NCI-H187 treated with DMSO at 0.1 percent for 48 hours (cell line): ENCODE measurements at places on chromosomes 1 and 21.

- DNase-seq, result no peak
Observed at GRCh38 chr21:32569261-32570230, 15.8 kb downstream of the TCP10L start.

DNA sequence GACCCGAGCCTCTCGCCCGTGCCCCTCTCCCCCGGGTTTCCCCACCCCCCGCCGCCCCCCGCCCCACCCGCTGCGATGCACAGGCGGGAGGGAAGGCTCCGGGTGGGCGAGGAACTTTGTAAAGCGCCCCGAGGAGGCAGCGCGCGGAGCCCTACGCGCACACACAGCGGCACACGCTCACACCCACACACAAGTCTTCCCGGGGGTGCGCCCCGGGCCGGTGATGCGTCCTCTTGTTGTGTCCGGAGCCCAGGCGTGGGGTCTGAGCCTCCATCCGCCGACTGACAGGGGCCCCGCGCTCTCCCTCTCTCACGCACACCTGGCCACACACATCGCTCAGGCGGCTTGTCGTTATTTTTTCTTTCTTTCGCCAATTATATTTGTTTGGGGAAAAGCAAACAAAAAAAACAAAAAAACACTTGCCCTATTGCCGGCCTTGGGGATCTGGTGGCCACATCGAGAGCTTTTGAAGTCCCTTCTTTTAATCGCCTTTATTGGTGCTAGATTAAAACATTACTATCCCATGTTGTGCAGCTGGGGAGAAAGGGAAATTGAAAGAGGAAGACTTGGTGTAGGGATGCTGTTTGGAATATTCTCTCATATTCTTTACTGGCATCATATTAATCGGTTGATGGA lies 770 bp downstream of the NTNG1 start:
- DNase-seq, result no peak

DNA sequence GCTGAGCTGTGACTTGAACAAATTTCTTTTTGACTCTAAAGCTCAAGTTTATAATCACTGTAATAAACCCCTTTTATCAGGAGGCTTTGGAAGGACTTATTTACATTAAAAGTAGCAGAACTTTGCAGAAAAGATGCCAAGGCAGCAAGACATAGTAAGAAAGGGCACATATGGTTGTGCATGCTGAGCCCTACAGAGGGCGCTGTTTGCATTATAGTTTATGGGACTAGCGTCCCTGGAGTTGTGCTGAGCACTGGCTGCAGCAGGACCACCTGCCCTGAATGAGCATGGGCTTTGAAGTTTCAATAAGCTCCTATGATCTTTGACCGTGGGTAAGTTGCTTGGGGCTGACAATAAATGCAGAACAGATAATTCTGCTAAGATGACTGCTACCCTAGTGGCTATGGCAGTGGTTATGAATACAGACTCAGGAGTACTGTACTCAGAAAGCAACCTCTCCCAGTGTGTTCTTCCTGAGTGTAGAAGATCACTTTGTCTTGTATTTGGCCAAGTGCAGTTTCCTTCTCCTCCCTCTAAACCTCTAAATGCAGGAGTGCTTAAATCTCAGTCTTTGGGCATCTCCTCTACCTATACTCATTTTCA lies 45.4 kb upstream of the USP1 start:
- DNase-seq, result no peak

DNA sequence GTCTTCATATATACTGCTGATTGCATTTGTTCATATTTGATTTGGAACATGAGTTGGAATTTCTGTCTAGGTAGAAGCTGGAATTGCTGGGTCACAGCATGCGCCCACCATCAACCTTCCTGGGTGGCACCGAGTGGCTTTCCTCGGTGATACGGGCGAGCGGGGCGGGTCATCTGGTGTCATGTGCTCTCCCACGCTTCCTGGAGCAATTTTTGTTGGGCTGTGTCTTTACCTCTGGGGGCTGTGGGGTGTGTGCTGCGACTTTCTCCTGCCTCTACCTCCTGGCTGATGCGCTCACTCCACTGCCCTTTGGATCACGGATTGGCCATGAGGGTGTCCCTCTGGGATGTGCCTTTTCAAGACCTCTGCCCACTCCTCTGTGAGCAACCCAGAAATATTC lies 108.7 kb upstream of the COL6A1 start:
- DNase-seq, result no peak

DNA sequence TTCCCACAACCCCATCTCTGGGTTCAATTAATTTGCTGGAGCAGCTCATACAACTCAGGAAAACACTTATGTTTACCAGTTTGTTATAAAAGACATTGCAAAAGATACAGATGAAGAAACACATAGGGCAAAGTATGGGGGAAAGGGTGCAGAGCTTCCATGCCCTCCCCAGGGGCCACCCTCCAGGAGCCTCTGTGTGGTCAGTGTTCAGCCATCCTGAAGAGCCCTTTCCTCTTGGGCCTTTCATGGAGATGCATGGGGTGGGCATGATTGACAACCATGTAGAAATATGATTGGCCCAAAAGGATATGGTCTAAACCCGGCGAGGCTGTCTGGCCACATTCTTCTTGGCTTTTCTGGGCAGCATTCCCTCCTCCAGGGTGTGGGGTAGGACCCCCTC lies 56.8 kb upstream of the PDE9A start:
- DNase-seq, result no peak

DNA sequence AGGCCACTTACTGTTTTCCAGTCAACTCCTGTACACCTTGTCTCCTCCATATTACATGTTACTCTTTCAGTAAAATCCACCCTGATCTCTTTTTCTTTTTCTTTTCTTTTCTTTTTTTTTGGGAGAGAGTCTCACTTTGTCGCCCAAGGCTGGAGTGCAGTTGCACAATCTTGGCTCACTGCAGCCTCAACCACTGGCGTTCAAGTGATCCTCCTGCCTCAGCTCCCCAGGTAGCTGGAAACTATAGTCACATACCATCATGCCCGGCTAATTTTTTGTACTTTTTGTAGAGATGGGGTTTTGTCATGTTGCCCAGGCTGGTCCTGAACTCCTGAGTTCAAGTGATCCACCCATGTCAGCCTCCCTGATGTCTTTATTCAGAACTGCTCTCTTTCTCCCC lies 57.8 kb downstream of the CYYR1 start:
- DNase-seq, result no peak

DNA sequence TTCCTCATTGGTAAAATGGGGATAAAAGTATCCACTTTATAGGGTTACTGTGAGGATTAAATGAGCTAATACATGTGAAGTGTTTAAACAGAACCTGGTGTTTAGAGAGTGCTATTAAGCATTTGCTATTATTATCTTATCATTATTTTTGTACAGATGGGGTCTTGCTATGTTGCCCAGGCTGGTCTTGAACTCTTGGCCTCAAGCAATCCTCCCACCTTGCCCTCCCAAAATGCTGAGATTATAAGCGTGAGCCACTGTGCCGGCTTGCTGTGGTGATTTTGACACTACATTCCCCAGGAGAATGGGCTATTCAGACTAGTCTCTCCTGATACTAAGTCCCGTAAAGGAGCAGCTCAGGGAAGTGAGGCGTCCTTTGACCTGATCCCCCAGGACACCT lies 6.3 kb upstream of the ARHGEF10L start:
- no peak for DNase-seq

- DNase-seq, result no peak
Observed at GRCh38 chr1:231517076-231517475, 11.4 kb upstream of the TSNAX start.

- DNase-seq, result no peak
Observed at GRCh38 chr1:159970932-159971342, 16.9 kb upstream of the SLAMF9 start.

GRCh38 chr1:56535362-56535761 lies 44.0 kb downstream of the PLPP3 start:
- DNase-seq, result no peak

GRCh38 chr1:185581961-185582725 lies 152.0 kb upstream of the HMCN1 start:
- DNase-seq, result no peak

- DNase-seq, result no peak
Observed at GRCh38 chr1:177010211-177010825, 154.2 kb downstream of the ASTN1 start.

DNA sequence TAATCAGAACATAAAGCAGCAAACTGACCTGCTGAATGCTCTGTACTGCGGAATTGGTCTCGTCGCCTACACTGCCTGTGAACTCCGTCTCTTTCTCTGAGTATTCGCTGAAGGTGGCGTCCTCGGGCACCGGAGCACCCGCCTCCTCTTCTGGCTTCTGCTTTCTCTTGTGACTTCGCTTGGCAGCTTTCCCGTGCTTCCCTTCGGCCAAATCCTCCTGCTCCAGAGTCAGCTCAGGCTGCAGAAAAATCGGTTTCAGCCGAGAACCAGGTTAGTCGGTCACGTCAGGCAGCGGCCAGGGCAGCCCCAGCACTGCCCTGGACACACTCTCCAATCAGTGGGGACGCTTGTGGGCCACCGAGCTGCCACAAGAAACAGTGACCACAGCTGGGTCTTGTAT lies 35.8 kb upstream of the RIPK4 start:
- DNase-seq, result no peak

- DNase-seq, result no peak
Observed at GRCh38 chr1:158818560-158818959, 12.6 kb upstream of the MNDA start.

DNA sequence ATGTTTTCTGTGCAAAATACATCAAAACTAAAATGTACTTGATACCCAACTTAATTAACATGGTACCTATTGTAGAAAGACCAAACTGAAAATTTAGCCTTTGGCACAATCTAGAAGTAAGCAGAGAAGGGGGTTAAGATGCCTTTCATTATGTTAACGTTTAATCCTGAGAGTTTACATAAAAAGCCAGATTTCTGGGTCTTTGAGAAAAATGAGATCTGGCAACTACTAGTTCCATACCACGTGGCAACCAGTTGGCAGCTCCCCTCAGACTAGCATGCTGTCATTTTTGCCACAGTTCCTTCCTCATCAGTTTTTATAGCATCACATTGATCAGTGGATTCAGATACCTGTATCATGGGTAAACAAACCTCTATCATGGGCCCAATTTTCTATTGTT lies 1.5 kb downstream of the RO60 start:
- DNase-seq, result no peak

- DNase-seq, result no peak
Observed at GRCh38 chr1:114093624-114094362, 59.9 kb downstream of the SYT6 start.

DNA sequence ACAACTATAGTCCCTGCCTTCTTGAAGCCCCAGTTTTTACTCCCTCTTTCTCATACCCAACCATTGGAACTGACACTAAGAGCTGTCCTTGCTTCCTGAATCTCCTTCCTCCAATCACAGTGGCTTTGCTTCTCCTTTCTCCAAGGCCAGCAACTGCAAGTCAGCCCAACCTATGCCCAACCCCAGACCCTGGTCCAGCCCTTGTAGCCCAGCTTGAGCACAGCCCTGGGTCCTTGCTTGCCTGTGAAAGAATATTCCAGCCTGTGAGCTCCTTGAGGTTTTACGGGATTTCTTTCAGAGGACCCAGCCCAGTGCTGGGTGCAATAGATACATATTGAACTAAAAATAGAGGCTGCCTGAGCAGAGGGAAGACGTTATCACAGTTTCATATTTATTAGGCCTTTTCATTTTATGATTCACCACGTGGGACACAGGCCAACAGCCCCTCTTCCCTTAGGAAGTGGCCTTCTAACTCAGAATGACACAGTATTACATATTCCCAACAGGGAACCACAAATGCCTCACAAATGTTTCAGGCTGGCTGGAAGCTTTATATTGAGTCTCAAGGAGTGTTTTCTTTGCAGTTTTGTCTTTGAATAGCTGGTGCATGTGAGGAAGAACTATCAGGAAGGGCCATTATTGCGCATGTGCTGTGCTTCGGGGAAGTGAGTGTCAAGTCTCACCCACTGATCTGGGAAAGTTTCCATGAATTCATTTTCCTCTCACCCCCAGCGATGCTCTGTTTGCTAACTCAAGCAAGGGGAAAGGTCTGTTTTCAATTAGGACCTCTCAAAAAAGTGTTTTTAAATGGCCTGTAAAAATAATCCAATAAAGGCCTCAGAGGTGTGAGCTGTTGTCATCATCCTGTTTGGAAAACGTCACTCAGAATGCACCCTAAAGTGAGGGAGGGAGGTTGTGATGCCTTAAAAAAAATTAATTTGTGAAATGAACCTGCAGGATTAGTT lies 92.3 kb upstream of the NFIA start:
- no peak for DNase-seq
